Ecto neural progenitor cell (in vitro differentiated cells): ENCODE measurements at places on chromosomes 12 and 14.

- DNase-seq: no peak
Observed at GRCh38 chr12:123050331-123050831, 69.9 kb downstream of the ARL6IP4 start.

DNA sequence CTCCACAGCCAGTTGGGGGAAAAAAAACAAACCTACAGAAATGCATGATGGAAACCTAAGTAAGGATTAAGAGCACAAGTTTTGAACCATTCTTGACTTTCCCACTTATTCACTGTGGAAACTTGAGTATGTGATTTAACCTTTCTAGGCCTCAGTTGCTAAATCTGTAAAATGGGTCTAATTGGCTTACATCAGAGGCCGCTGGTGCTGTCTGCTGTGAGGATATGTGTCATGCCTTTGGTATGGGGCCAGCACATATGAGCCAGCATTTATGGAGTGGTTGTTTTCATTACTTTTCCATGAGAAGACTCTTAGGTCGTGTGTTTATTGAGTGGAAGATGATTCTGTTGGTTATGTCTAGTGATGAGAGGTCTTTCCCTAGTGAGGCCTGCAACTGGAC, 102.4 kb downstream of the ESR2 start:
- no peak for DNase-seq

DNA sequence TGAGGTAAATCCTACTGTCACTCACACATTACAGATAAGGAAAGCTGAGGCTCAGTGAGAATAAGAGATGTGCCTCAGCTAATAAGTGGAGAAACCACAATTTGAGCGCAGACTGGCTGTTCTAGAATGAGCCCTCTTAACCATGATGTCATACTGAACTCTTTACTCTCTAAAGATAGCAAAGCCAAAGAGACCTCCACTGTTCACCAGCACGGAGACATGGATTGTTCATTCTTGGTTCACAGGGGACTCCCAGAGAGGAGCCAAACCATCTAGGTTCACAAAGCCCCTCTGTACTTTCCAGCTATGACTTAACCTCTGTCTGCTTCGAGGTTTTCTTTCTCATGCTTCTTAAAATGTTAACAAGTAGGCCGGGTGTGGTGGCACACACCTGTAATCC, 32.7 kb upstream of the YARS2 start:
- no peak for DNase-seq

DNA sequence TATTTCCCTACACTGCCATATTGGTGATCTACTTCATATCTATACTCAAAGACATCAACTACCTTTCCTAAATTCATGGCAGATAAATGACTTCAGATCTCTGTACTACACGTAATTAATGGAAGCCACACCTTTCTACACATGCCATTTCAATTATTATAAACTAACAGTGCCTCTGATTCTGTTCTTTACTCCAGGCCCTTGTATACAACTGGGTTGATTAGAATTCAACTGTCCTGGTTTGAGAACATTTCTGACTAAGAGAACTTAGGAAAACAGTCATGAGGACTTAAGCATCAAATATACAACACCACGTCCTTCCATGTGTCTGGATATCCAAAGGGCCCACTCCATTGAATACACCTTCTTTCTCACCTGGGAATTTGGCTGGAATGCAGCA, 1.8 kb downstream of the ACIN1 start:
- no peak for DNase-seq

GRCh38 chr14:54207476-54208462, 189.0 kb upstream of the CDKN3 start:
- DNase-seq: no peak

GRCh38 chr12:108580531-108580930, 17.4 kb downstream of the TMEM119 start:
- DNase-seq: no peak

DNA sequence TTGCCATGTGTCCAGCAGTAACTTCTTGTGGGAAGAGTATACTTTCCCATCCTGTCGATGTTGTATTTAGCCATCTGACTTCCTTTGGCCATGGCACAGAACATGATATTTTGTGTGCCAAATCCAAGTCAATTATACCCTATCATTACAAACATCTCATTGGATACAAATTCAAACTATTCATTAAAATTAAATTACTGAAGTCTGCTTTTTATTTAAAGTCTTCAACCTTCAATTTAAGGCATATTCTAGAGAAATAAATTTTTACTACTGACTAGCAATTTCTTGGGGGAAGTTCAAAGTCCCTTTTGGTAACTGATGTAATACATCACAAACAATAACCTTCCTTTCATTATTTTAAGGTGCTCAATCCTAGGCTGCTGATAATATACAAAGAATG, 192.6 kb downstream of the SLC6A15 start:
- DNase-seq: no peak

GRCh38 chr14:73025544-73025943, 1.4 kb downstream of the ZFYVE1 start:
- DNase-seq: no peak

GRCh38 chr14:92534932-92535643, 21.5 kb downstream of the RIN3 start:
- DNase-seq: no peak

DNA sequence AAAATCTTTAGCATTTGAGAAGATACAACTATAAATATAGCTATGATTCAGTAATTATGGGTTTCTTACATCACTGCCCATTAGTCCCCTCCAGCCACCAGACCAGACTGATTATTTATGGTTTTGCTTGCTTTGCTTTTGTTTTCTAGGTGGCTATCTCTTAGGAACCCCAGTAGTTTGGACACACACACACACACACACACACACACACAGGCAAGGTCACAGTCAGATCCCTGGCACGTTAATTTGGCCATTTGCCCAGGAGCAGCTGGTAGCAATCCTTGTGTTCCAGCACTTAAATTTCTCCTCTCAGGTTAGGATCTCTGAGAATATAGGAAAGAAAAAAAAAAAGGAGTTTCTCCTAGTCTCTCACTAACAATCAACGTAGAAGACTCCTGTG, 90.2 kb upstream of the RESF1 start:
- DNase-seq: no peak

DNA sequence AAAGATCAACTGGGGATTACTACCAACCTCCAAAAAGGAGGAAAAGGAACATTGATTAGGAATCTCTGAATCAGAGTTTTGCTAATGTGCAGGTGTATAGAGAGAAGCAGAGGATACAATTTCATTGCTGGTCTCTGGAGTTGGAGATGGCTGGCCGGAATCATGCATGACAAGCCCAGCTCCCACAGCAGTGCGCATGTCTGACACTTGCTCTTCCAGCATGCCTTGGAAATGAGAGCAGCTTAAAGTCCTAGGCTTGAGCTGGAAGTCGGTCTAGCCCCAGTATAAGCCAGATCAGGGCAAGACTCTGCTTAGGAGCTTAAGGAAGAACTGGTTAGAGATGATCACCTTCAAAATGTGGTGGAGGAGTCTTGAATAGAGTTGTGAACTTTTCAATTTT, 742.8 kb downstream of the DIO2 start:
- DNase-seq: no peak

DNA sequence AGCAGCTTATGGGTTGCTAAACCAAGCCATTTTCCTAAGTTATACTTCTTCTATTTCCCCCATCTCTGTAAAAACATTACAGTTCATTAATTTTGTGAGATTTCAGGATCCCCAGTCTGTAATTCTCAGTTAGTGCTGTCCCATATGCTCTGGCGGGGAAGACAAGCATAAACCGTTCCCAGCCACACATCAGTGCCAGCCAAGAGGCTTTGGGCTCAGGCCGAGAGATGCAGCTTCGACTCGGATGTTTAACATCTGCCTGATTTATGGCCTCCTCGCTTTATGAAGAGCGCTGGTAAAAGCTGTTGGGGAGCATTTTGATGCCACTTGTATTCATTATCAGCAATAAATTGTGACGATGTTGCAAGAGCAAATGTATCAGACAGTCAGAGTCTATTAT, 349.1 kb upstream of the CCDC196 start:
- DNase-seq: no peak

- DNase-seq: peak; percentile 14
Observed at GRCh38 chr14:105867961-105868599, 341.7 kb downstream of the TMEM121 start.

GRCh38 chr12:79114896-79115295, 250.3 kb downstream of the SYT1 start:
- DNase-seq: no peak

GRCh38 chr12:130401703-130402102, 64.0 kb downstream of the PIWIL1 start:
- peak; percentile 69 for DNase-seq

DNA sequence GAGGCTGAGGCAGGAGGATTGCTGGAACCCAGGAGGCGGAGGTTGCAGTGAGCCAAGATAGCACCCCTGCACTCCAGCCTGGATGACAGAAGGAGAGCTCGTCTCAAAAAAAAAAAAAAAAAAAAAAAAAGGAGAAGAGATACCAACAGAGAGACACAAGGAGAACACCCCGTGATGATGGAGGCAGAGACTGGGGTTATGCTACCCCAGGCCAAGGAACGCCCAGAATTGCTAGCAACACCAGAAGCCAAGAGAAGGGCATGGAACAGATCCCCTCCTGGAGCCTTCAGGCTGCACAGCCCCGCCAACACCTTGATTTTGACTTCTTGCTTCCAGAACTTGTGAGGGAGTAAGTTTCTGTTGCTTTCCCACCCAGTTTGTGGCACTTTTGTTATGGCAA, 148.0 kb upstream of the FOXN3 start:
- no peak for DNase-seq

DNA sequence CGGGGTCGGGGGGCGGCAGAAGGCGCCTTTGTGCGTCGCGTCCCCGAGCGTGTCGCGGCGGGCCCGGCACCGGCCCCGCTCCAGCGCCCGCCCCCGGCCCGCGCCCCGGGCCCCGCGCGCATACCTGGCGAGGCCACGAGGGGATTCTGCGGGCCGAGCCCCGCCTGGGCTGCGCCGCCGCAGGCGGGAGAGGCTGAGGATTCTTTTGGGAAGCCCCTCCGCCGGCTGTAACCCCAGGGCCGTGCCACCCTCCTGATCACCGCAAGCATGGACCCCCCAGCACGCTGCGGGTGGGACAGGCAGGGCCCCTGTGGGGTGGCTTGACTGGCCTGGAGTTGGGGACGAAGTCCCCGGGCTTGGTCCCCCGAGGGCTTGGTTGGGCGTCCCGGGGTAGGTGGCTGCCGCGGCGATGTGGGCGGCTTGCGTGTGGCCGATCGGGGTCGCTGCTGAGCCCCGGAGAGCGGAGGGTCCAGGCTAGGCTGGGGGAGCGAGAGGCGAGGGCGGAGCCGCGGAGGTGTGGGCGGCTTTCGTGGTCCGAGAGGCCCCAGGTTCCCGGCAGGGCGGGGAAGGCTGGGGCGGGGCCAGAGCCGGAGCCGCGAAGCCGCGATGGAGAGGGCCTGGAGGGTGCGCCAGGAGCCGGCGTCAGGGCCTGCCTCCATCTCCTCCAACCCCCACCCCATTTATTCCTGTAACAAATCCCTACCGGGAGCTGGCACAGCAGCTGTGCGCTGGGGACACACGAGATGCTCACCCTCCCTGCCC, 28.4 kb upstream of the GPR132 start:
- peak; percentile 93 for DNase-seq

GRCh38 chr12:76037130-76038103, 5.8 kb upstream of the PHLDA1 start:
- DNase-seq: no peak

DNA sequence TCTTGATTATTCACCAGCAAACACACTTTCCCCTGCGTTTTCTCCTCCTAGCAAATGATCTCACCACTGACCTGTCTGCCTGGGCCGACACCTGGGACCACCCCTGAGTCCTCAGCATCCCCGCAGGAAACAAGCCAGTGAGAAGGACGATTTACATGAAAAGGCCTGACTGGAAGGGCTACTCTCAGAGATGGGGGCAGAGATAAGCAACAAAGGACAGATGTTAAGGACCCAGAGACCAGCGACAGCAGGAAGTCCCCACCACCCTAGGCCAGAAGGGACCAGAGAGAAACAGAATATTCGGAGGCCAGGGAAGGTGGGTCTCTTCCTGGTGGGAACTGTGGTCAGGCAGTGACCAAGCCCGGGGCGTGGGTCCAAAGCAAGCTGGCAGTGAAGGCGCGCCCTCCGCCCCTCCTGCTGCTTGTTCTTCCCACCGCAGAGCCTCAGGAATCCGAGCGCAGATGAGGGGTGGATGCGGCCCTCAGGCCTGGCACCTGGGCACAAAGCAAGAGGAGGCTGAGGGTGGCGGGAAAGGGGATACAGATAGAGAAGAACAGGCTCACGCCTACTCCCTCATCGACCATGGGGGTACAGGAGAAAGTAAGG, 55.8 kb downstream of the STX2 start:
- no peak for DNase-seq

- DNase-seq: no peak
Observed at GRCh38 chr12:68759852-68760251, 13.9 kb downstream of the SLC35E3 start.

DNA sequence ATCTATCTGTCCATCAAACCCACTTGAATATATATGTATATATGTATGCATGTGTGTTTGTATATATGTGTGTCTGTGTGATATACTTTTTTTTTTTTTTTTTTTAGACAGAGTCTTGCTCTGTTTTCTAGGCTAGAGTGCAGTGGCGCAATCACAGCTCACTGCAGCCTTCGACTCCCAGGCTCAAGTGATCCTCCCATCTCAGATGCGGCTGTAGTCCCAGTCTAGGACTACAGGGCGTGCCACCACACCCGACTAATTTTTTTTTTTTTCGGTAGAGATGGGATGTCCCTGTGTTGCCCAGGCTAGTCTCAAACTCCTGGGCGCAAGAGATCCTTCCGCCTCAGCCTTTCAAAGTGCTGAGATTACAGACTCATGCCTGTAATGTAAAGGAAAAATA, 13.0 kb upstream of the APOBEC1 start:
- DNase-seq: no peak

GRCh38 chr14:104554088-104554607, 25.4 kb upstream of the C14orf180 start:
- DNase-seq: no peak

DNA sequence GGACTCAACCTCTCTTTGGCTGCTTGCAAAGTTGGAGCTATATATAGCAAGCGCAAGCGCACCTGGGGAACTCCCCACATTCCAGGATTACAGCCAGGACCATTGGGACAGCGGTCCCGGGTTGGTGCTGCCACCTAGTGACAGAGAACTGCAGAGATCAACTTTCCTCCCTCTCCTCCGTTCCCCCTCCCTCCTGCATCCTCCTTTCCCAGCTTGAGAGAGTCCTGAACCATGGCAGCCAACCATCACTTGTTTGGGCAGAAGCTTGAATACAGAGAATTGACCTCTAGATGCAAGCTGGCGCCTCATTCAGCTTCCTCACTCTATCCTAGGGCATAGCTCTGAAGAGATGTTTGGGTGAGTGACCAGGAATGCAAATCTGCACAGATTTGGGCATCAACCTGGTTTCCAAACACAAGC, 17.4 kb upstream of the FLVCR2 start:
- peak; percentile 84 for DNase-seq

DNA sequence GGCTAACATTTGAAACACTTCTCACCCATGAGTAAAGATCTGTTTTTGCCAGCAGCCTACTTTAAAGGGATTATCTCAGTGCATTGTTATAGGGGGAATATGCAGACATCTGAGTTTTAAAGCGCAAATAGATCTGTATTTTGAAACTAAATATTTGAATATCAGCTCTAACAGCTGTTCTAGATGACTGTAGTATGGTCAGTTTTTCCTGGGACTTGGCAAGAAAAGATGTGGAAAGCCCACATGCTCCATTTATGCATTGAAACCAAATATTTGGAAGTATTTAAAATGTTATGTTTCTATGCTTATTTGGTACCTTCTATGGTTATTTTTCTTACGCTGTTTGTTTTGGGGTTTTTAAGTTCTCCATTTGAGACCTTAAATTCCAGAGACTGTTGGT, 41.7 kb downstream of the RIC8B start:
- DNase-seq: no peak
